Lower lobe of right lung (tissue), 2 donors: ENCODE measurements at places on chromosomes 3 and 15. TPM values are rescaled to one million over a fixed set of nuclear protein-coding genes. Genes with fewer than 3 reads are reported as not detected.

RSL24D1 gene
- total RNA-seq = 64.6 TPM

DNA sequence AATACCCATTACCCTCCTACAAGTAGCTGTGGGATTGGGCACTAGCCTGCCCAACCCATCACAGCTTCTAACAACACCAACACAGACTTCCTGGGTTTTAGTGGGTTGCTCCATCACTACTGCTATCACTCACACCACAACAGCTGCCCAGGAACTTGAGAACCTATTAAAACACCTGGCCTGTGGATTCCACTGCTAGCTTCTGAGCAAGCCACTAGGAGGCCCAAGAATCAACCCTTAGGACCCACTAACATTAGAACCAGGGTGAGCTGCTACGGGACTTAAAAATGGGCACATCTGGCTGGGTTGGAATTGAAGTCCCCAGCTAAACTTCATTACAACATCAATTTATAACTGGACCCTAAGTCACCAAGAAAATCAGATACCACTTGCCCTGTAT, 113.2 kb upstream of the TP63 start:
- H3K27me3 ChIP-seq = no peaks in the 10 kb centered on the region
- no peak for DNase-seq
- H3K4me1 ChIP-seq = no peaks in the 10 kb centered on the region

GRCh38 chr3:188819939-188820338, 351.8 kb upstream of the TPRG1 start:
- peaks cover 52% of the 10 kb centered on the region for H3K4me1 ChIP-seq
- H3K27me3 ChIP-seq = no peaks in the 10 kb centered on the region
- H3K4me3 ChIP-seq = no peak overlapping the region
- H3K27ac ChIP-seq = peak overlapping the region; percentile 56
- DNase-seq = no peak

DNA sequence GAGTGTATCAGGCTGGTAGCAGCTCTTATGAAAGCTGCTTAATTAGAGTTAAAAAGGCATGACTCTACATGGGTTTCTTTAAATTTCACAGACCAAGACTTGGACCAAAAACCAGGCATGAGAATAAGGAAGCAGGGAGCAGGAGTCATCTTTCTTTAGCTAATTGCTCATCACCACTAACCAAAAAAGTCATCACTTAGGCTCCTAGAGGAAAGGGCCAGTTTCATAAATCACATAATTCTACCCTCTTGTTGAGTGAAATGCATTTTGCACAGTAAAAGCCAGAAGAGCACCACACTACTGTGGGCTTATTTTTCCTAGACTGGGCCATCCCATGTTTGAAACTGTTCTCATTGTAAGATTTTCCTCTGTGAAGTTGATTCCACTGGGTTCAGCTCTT, 175.6 kb downstream of the GREM1 start:
- no peak for DNase-seq
- no peaks in the 10 kb centered on the region for H3K27me3 ChIP-seq
- no peak overlapping the region for H3K4me3 ChIP-seq
- H3K36me3 ChIP-seq = no peaks in the 10 kb centered on the region

- no peak overlapping the region for H3K27ac ChIP-seq
- peaks cover 32% of the 10 kb centered on the region for H3K36me3 ChIP-seq
- peaks cover 85% of the 10 kb centered on the region for H3K4me1 ChIP-seq
- H3K27me3 ChIP-seq = no peaks in the 10 kb centered on the region
- DNase-seq = no peak
These were observed 27.3 kb upstream of the SPTBN5 start for GRCh38 chr15:41921167-41921566.

CACNA2D3 gene
- 3.6 TPM for total RNA-seq

DNA sequence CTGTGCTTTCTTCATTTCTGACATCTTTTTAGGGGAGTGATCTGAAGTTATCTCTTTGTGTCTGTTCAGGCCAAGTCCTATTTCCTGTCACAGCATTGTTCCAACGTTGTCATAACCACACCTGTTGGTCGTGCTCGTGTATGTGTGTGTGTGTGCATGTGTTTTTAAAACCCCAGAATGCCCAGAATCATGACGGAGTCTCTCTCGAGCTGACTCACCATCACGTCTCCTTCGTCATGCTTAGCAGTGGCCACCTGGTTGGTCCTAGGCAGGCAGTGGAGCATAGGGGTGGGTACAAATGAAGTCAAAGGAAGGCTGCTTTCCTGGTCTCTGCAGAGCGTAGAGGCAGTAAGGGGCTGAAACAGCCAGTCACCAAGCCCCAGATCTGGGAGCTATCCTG, 126.8 kb upstream of the ABHD17C start:
- H3K4me3 ChIP-seq = no peak overlapping the region
- no peaks in the 10 kb centered on the region for H3K36me3 ChIP-seq
- no peaks in the 10 kb centered on the region for H3K27me3 ChIP-seq
- DNase-seq = no peak
- no peak overlapping the region for H3K27ac ChIP-seq

KNG1 gene
- not detected for total RNA-seq

DNA sequence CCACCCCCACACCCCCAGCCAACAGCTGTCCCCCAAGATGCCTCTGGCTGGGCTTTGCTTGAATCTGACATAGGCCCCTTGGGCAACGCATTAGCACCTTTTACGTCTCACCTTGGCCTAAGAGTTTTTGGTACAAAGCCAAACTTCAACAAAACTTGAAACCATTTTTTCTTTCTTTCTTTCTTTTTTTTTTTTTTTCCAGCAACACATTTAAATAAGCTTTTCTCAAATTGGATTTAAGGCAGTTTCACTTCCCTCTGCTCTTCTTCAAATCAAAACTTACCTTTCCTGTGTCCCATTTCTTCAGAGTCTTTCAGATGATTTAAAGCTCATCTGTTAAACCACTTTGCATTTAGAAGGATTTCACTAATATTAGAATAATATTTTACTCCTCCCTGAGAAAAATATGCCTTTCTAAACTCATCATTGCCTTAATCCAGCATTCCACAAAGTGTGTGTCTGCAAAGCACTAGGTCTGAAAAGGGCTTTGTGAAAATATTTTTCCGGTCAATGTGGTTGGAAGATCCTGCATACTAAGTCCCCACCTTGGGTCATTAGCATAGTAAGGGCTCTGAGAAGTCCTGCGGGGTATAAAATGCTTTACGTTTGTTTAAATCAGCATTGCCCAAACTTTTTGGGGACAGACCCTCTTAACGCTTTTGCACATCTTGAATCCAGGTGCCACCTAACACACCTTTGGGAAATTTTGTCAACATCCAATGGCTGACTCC, 217.0 kb downstream of the TLE3 start:
- H3K4me1 ChIP-seq = no peaks in the 10 kb centered on the region
- H3K27ac ChIP-seq = no peak overlapping the region

DNA sequence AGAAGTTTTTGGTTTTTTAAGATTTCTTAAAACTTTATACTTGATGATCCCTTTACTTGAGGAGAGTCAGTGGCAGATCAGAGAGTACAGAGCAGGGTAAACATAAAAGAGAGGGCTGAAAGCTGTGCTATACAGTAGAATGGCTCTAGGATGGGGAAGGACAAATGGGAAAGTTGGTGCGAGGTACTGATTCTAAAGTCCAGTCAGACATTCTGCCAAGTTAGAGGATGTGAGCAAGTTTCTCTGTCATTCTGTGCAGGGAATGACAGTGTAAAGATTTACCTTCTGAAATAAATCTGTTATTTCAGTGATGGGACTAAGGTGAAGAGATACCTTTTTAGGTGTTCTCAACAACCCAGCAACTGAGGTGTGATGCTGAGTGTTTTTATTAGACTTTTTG, 100.1 kb upstream of the GBE1 start:
- no peaks in the 10 kb centered on the region for H3K36me3 ChIP-seq
- no peak overlapping the region for H3K27ac ChIP-seq
- H3K4me1 ChIP-seq = peaks cover 11% of the 10 kb centered on the region
- H3K4me3 ChIP-seq = no peak overlapping the region

GRCh38 chr15:81433462-81433861, 59.4 kb upstream of the TMC3 start:
- no peak for DNase-seq
- H3K36me3 ChIP-seq = no peaks in the 10 kb centered on the region
- no peaks in the 10 kb centered on the region for H3K27me3 ChIP-seq
- no peak overlapping the region for H3K4me3 ChIP-seq
- H3K27ac ChIP-seq = no peak overlapping the region
